NCI-H187 (cell line): ENCODE measurements at places on chromosomes 1 and 21.
A peak's percentile ranks its signal among the peaks of the same experiment; 100 is the strongest.

- no peak for DNase-seq
These were observed 150.9 kb downstream of the PTPRU start for GRCh38 chr1:29387210-29387609.

GRCh38 chr1:223704921-223705878, 7.1 kb upstream of the CAPN2 start:
- no peak for DNase-seq

- DNase-seq = no peak
These were observed 10.9 kb upstream of the GSTM3 start for GRCh38 chr1:109751531-109752260.

DNA sequence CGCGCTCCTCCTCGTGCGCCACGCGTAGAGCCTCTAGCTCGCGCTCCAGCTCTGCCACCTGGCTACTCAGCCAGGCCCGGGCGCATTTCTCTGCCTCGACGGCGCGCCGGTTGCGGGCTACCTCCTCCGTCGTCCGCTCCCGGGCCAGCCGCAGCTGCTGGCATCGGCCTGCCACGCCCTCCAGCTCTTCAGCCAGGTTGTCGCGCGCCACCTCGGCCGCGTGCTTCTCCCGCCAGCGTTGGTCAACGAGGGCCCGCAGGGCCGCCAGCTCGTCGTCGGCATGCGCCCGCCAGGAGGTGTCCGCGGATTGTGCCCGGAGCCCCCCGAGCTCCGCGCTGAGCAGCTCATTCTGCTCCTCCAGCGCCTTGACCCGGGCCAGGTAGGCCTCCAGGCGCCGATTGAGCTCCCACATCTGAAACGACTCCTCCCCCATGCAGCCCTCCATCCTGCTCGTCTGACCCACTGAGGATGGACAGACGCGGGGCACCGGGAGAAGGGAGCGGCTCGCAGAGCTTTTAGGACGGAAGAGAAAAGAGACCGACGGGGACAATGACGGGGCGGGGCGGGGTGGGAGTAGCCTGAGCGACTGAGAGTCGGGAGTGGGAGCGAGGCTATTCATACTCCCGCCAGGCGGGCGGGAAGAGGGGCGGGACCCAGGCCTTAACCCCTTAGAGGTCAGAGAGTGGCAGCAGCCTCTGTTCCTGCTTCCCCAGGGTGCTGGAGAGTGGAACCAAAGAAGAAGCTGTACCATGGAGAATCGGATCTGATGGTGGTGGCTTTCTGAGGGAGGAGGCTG, at the start of gene NES:
Gene NES, minus strand, starts transcription at position 588 of the 796 bp plus-strand sequence. Its CDS starts 143 bp downstream, at position 445.
- DNase-seq = peak; percentile 54

DNA sequence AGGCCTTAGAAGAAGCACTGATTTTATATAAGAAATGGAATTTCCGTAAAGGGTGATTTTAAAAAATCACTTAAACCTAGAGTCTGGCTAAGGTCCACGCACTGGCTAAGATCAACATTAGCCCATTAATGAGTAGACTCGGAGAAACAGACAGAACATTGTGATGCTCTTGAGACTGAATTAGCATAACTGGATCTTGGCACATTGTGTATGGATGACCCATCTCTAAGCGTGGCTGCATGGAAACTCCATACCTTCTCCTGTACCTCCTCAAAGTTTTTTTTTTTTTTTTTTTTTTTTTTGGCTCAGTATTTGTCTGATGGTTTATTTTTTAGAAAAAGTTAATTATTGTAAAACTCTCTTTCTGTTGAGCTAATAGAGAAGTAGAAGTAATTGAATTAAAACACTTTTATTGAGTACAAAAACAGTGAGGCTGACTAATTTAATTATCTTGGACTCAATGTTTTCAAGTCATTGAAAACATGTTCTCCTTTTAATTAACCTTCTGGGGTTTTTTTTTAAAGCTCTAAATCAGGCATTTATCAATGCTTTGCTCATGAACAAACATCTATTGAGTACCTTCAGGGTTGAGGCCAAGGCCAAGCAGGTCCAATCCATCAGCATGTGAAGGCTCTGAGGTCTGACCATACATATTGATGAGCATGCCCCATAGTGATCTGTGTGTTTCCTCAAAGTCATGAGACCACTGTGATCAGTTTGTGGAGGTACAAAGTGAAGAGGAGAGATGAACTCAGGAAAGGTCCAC, 74.0 kb downstream of the TLR5 start:
- no peak for DNase-seq

DNA sequence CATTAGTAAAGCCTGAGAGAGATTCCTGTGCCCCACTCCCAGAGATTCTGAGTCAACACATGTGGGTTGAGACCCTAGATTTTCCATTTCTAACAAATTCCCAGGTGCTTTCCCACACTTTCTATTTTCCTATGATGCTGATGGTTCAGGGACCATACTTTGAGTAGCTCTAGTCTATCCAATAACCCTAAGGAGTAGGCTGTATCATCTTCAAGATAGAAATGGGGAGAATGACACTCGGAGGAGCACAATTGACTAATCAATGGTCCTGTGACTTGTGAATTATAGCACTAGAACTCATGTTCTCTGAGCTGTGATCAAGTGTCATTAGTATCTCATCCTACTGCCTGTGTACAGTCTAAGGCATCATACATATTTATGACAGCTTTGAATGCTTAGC, 232.9 kb upstream of the B3GALT2 start:
- no peak for DNase-seq

DNA sequence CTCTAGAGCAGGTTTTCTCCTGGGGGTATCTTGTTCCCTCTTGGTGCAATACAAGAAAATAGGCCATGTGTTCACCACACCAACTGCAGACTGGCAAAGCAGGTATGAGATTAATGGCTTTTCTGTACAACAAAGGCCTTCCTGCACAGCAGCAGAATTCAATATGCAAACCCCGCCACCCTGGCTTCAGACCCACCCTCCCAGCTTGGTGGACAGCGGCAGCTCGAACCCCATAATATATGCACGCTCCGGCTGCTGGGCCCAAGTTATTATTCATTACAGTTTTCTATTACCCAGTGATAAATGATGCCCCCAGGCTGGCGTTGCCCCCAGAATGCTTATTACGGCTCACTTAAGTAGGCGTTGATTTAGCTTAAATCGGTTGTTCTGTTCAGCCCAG, 144.2 kb downstream of the RRAGC start:
- DNase-seq = no peak

DNA sequence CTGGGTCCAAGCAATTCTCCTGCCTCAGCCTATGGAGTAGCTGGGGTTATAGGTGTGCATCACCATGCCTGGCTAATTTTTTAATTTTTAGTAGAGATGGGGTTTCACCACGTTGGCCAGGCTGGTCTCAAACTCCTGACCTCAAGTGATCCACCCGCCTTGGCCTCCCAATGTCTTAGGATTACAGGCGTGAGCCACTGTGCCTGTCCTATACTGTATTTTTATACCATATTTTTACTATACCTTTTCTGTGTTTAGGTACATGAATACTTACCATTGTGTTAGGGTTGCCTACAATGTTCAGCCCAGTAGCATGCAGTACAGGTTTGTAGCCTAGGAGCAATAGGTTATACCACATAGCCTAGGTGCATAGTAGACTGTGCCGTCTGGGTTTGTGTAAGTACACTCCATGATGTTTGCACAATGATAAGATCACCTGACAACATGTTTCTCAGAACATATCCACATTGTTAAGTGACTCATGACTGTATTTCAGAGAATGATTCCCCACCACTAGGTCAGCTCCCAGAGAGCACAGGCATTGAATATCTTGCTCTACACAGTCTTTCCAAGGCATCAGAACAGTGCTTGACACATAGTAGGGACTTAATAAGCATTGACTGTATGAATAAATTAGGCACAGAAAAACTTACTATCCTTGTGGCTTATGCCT, 6.0 kb upstream of the CITED4 start:
- no peak for DNase-seq

DNA sequence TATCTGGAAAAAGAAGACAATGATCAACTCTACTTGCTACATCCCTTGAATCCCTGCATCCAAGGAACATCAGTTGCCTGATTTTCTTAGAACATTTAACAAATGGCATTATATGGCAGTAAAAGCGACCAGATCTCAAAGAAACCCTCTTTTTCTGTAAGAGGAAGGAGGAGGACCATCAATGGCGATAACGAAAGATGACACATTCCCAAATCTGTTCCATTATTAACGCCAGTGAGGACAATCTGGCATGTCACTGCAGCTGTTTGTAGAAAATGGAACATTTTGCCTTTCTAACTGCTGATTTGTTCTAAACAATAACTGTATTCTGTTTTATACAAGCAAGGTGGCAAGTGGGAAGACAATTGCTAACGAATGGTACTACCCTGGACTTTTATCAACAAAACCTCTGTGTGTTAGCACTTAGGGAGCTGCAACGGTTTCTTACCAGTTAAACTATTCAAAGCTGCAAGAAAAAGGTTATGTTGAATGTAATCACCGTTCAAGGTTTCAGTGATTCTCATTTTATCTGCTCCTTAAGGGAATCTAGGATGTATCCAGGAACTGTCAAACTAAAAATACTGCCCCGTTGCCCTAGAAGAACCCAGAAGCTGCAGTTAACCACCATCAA, 251.9 kb downstream of the SDCCAG8 start:
- no peak for DNase-seq

DNA sequence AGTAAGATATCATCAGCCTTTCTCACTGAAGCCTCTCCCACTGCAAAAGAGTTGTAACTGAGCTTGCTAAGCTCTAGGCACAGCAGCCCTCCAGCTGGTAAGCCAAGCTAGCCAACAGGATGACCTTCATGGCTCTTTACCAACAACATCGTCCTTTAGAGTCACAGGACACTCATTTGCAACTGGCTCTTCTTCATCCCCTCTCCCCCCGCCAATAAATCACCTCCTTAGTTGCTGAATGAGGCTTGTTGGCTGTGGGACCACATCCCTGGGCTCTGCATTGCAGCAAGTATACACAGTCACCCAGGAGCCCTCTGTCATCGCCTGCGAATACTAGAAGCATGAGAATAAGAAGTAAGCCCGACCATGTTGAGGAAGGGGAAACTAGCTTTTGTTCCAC, 16.0 kb upstream of the ZNF697 start:
- DNase-seq = no peak

GRCh38 chr1:101313356-101313755, 76.5 kb downstream of the S1PR1 start:
- no peak for DNase-seq

- DNase-seq = no peak
These were observed 1.6 kb upstream of the KLHDC9 start for GRCh38 chr1:161096530-161096929.

- no peak for DNase-seq
These were observed 37.6 kb upstream of the ZNF124 start for GRCh38 chr1:247209396-247209795.

DNA sequence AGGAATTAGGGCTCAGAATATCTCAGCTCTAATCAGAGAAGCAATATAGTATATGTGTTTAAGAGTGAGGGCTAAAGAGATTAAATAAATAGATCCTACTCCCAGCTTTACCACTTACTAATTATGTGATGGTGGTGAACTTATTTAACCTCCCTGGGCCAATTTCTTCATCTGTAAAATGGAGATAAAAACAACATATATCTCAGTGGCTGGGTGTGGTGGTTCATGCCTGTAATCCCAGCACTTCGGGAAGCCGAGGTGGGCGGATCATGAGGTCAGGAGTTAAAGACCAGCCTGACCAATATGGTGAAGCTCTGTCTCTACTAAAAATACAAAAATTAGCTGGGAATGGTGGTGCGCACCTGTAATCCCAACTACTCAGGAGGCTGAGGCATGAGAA, 135.2 kb downstream of the SLC44A5 start:
- no peak for DNase-seq

DNA sequence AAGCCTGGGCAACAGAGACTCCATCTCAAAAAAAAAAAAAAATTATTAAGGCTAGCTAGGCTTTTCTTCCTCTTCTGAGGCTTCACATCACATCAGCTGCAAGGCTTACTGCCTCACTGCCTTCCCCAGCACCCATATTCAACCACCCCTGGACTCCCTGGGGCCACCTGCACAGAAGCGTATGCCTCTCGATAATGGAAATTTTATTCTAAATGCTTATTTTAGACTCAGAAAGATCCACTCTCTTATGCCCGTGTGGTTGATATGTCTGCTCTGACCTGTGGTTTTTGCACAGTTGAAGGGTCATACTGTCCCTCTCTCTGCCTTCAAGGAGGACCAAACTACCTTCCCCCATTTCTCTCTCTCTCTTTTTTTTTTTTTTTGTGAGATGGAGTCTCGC, 1.5 kb upstream of the FCRLA start:
- no peak for DNase-seq

GRCh38 chr1:246785494-246786111, 61.4 kb downstream of the SCCPDH start:
- no peak for DNase-seq
